Inflammatory macrophage treated with lipopolysaccharide for 1 hour (primary cell): ENCODE measurements at places on chromosomes 2 and 18.

DNA sequence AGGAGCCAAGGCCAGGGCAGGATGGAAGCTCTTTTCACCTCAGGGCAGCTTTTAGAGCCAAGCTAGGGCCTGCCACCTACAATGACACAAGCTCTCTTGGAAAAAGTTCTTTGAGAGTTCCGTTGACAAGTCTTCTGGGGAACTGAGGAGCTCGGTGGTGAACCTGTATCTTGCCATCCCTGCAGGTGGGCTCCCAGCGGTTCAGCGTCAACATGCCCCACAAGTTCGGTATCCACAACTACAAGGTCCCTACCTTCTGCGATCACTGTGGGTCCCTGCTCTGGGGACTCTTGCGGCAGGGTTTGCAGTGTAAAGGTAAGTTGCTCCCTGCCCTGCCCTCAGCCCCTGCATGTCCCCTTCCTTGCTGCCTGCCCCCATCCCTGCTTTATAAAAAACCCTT is 312.8 kb upstream of the EPAS1 start:
- no peak for DNase-seq

DNA sequence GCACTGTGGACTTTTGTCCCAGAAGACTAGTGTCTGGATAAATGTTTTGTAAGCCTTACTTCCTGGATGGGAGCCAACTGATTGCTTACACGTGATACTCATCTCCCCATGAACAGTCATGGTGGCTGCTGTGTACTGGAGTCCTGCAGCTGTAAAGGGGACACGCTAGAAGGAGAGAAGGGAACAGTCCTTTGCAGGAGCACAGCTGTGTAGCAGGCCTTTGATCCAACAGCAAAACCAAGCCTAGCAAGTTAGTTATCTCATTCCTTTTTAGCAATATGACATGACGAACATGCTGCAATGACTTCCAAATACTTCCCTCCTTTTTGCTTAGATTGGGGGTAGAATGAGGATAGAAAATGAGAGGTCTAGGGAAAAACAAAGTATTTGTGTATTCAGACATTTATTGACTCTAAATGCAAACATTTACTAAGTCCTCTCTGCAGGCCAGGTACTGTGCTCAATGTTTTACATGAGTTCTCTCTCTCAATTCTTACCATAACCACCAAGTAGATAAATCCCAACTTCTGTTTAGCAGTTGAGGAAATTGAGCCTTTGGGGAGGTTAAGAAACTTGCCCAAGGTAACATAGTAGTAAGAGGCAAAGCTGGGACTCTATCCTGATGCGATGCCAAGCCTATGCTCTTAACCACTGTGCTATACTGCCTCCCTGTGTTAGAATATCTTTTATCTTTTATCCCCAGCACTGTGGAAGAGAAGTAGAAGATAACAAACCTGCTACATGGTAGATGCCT is 55.4 kb upstream of the CD28 start:
- peak; percentile 67 for DNase-seq

GRCh38 chr2:217703102-217703501 is 299.7 kb downstream of the TNS1 start:
- DNase-seq = no peak

DNA sequence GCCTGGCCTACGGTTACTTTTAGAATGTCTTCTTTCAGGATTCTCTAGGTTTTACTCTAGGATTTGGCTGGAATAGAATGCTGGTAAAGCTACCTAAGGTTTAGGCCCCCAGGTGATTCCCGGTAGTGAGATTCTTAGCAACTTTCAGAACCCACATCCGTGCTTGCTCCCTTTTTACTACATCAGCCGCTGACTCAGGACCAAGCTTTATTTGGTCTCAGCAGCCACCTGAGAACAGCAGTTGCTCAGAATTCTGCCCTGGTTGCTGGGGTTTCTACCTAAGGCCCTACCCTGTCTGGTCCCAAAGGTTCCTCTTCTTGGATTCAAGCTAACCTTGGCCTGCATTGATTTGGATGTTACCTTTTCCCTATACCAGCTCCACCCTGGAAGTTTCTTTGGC is 36.1 kb upstream of the NDUFV2 start:
- DNase-seq = no peak

- DNase-seq = no peak
Observed at GRCh38 chr2:170086751-170087412, 91.1 kb upstream of the MYO3B start.

GRCh38 chr18:78407466-78407844 is 572.2 kb upstream of the SALL3 start:
- no peak for DNase-seq

DNA sequence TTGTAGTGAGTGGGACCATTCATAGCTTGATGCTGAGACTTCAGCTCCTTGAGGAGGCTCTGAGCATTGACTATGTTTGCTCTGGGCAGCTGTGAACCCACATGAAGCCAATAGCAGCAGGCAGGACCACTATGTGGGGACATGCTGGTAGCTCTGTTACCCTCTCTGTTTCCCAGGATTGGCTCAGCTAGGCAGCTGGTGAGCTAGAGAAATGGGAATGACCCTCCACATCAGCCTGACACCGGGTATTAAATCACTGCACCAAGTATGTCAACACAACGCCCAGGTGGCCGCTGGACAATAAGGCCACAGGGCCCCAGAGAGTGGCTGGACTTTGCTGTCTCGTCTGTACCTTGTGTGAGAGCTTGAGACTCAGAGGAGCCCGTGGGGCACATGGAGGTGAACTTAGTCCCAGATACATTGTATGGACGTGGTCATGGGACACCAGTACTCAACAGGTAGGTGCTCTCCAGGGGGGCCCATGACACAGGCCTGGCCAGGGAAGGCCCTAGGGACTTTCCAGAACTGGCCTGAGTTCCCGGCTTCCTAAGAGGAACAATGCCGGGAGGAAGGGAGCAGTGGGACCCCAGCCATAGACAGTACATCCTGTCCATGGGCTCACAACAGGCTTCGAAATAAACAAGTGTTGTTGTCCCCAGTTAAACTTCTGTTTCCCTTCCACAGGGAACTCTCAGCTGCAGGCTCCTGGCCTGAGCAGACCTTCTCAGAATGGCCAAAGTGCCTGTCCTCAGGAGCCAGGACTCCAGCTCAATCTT is 35.2 kb downstream of the HS1BP3 start:
- no peak for DNase-seq

DNA sequence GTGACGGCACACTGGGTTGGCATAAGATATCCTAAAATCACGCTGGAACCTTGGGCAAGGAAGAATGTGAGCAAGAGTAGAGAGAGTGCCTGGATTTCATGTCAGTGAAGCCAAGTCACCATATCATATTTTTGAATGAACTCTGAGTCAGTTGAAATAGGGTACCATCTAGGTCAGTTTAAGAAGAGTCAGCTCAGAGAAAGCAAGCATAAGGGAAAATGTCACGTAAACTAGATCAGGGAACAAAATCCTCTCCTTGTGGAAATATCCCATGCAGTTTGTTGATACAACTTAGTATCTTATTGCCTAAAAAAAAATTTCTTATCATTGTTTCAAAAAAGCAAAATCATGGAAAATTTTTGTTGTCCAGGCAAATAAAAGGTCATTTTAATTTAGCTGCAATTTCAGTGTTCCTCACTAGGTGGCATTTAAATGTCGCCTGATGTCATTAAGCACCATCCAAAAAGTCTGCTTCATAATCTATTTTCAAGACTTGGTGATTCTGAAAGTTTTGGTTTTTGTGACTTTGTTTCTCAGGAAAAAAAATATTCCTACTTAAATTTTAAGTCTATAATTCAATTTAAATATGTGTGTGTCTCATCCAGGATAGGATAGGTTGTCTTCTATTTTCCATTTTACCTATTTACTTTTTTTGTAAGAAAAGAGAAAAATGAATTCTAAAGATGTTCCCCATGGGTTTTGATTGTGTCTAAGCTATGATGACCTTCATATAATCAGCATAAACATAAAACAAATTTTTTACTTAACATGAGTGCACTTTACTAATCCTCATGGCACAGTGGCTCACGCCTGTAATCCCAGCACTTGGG is 19.6 kb downstream of the RSAD2 start:
- DNase-seq = peak; percentile 74

DNA sequence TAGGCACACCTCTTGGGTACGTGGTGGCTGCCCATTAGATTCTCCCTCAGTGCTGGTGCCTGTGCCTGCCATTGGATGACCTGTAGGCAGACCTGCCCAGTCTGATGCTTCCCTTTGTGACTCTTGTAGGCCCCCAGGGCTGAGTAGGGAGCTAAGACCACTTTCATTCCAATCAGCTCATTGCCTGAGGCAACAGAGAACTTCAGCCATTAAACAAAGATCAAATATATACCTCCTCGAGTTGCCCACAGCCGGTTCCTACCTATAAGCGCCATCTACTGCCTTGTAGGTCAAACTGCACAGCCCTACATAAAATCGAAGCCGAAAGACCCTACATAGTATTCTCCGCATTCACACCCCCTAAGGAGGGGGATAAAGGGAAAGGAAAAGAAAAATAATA is 184.6 kb downstream of the ETAA1 start:
- no peak for DNase-seq

- DNase-seq = no peak
Observed at GRCh38 chr2:2856723-2857415, 520.7 kb downstream of the EIPR1 start.

DNA sequence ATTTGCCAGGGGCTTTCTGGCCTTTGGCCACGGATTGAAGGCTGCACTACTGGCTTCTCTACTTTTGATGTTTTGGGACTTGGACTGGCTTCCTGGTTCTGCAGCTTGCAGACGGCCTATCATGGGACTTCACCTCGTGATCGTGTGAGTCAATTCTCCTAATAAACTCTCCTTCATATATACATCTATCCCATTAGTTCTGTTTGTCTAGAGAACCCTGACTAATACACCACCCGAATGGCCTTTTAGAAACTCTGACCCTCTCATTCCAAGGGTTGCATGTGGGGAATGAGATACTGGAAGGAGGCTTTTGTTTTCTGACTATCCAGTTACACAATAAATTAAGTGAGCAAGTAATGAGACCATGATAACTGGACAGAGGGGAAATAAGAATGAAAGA is 430.7 kb downstream of the CDH2 start:
- DNase-seq = no peak

DNA sequence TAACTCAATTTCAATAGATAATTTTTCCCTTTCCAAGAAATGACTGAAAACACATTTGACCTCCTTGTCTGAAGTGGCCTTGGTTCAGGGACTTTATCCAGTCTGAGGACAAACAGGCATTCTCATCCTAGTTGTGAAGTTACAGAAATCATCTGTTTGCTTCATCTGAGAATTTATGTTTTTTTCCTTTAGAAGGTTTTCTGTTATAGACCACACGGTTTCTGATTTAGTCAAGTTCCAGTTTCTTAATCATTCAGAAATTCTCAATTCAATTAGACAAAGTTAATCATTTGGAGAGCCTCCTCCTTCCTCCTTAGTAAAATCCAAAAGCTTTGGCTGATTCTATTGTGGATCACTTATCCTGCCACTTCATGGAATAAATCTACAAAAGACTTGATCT is 60.9 kb downstream of the ICOS start:
- no peak for DNase-seq

DNA sequence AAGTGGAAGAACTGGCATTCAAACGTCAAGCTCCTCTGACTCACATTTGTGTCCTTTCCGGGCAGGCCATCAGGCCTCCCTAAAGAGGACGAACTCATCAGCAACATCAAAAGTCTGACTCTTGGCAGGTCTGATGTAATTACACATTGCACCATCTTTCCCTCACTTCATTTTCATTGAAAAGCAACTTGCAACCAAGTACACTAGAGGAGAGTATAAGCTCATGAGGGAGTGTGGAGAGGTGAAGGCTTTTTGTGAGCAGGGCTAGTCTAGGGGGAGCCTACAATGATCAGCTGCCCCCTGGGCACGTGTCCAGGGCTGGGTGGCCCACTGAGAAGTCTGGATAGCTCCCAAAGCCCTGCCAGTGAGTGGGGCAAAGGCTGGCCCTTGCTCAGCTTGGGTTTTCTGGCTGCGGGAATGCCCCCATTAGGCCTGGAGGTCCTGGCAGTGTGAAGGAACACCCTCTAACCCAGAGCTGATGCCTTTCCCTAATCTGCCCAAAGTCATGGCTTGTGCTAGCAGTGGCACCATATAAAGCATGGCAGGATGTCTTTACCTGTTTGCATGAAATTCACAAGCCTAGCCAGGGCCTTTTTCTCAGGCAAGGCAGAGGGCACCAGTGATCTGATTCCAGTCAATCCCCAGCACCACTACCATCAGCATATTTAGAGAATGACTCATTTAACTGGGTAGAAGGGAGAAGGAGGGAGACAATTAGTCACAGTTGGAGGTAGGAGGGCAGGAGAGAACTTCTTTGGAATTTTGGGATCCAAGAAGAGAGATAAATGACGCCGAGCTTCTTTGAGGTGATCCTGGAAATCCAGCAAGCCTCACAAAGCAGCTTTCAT is 8.5 kb upstream of the DAW1 start:
- DNase-seq = peak; percentile 35

- DNase-seq = peak; percentile 31
Observed at GRCh38 chr18:8988260-8988871, 114.1 kb upstream of the NDUFV2 start.

GRCh38 chr2:160199683-160200389 is at the start of gene ITGB6:
Gene ITGB6, minus strand, starts transcription at chr2:160200272. Its CDS starts 209 bp downstream, at chr2:160200063.
- DNase-seq = no peak

DNA sequence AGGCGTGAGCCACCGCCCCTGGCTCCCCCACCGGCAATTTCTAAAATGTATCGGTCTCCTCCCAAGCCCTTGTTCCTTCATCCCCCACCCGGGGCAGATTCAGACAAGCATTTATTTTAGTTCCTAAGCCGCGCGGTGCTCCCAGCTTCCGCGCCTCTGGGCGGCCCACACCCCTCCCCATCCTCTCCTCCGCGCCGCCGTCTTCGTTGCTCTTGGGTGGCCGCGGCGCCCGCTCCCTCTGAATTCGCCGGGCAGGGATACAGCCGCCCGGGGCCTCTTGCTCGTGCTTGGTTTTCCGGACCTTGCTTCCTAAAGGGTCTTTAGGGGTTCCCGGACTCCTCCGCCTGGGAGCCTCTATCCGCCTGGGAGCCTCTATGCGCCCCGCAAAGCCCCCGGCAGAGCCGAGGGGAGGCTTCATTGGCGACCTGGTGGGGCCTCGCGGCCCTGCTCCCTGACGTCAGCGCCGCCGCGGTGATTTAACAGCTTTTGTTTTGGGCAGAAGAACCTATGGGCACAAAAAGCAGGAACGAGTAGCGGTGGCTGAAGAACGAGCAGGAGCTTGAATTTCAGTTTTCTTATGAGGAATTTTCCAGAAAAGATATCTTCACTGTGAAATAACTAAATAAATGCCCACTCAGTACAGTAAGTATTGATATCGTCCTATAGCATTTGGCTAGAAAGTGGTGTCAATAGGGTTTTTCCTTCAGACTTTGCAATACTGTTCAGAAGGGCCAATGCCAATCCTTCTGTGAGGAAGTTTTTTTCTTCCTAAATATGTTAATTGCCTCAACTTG is 37.3 kb downstream of the PRKRA start:
- peak; percentile 65 for DNase-seq

- DNase-seq = no peak
Observed at GRCh38 chr2:80028584-80028983, 276.0 kb downstream of the LRRTM1 start.

DNA sequence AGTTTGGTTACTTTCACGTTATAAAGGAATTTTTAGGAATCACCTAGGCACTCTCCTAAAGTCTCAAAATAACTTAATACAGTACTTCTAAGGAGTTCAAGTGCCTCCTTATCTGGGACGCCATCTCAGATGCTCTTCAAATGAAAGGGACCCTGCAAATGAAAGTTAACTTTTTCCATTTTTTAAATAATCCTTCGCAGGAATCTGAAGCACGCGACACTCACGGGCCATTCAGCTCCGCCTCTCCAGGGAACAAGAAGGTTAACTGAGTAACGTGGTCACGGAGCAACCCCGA is 537 bp upstream of the ZC3H15 start:
- no peak for DNase-seq
